PC-9 (cell line): ENCODE measurements at places on chromosomes 12 and 14.

DNA sequence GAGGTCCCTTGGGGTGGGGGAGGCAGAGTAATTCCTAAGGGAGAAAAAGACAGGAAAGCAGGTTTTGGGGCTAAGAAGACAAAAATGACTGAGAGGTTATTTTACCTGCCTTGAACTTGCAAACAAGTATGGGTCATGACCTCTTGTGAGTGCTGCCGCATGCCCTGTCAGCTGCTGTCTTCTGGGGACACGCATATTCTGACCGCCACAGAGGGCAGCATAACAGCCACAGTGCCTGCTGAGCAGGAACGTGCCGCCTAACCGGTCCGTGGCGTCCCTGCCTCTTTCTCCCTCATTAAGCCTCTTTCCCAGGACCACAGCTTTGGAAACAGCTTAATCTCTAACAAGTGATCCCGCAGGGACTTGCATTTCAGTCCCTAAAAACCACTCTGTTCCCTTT is 51.3 kb upstream of the KCNA1 start:
- no peaks in the 10 kb centered on the region for H3K4me1 ChIP-seq
- no peak for DNase-seq
- no peaks in the 10 kb centered on the region for H3K36me3 ChIP-seq
- H3K27me3 ChIP-seq, result peaks cover 95% of the 10 kb centered on the region
- no peak overlapping the region for H3K4me3 ChIP-seq

GRCh38 chr12:58314610-58315009 is 373.2 kb downstream of the ATP23 start:
- H3K36me3 ChIP-seq, result no peaks in the 10 kb centered on the region
- DNase-seq, result no peak
- H3K4me3 ChIP-seq, result no peak overlapping the region

DNA sequence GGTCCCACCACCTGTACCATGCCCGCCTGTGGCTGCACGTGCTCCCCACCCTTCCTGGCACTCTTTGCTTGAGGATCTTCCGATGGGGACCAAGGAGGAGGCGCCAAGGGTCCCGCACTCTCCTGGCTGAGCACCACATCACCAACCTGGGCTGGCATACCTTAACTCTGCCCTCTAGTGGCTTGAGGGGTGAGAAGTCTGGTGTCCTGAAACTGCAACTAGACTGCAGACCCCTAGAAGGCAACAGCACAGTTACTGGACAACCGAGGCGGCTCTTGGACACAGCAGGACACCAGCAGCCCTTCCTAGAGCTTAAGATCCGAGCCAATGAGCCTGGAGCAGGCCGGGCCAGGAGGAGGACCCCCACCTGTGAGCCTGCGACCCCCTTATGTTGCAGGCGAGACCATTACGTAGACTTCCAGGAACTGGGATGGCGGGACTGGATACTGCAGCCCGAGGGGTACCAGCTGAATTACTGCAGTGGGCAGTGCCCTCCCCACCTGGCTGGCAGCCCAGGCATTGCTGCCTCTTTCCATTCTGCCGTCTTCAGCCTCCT is 1.1 kb downstream of the INHBE start:
- peaks cover 48% of the 10 kb centered on the region for H3K4me1 ChIP-seq
- DNase-seq, result no peak
- H3K27ac ChIP-seq, result no peak overlapping the region
- no peaks in the 10 kb centered on the region for H3K36me3 ChIP-seq
- H3K4me3 ChIP-seq, result no peak overlapping the region; the same call in 1 of the 2 replicates
- H3K27me3 ChIP-seq, result peaks cover 12% of the 10 kb centered on the region; the same call in 1 of the 2 replicates

DNA sequence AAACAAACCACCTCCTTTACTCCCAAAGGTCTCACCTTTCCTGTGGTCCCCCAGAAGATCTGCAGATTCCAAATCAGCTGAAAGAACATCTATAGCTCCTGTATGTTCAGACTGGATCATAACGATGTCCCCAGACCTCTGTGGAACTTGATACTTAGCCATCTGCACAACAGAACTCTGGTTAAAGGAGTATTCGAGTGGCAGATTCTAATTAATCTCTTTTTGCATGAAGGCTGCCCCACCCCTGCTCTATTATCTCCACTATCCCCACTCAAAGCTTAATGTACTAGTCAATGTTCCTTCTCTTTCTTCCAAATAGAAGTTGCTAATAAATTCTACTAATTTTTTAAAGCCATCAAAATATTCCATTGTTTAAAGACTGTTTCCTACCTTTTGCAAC is 22.8 kb downstream of the GSTZ1 start:
- H3K27me3 ChIP-seq, result no peaks in the 10 kb centered on the region
- no peaks in the 10 kb centered on the region for H3K36me3 ChIP-seq
- no peaks in the 10 kb centered on the region for H3K4me1 ChIP-seq

DNA sequence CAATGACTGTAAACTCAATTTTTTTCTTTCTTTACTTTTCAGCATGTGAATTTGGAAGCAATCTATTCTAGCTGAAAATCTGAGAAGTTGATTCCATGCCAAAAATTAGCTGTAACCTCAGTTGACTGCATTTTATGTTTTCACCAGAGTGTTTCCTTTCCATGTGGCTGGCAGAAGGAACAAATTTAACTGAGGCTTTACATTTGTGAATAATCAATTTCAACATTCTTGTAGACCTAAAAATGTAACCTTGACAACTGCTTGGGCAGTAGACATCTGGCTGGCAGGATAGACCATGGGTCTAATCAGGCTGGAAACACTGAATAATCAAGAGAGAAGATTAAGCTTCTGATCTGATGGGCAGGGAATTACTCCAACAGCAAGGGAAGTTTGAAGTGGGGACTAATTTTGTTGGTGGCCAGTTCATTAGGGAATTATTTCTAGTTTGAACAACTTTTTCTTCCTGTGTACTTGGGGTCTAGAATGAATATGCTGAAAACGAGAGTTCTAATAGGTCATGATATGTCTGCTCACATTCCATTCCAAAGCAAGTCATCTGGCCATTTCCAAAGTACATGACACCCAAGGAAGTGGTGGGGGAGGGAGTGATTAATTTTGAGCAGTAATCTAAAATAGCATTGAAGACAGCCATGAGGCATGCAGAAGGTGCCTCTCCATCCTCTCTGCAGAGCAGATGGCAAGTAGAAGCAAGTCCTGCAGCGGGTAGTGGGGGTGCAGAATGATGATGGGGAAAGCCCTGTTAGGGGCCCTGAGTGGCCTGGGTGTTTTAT is 68.2 kb downstream of the ATP23 start:
- no peak overlapping the region for H3K27ac ChIP-seq
- no peak for DNase-seq
- H3K4me3 ChIP-seq, result no peak overlapping the region
- no peaks in the 10 kb centered on the region for H3K27me3 ChIP-seq
- H3K36me3 ChIP-seq, result no peaks in the 10 kb centered on the region
- no peaks in the 10 kb centered on the region for H3K4me1 ChIP-seq

GRCh38 chr14:105375635-105376057 is 22.7 kb upstream of the TEX22 start:
- H3K4me1 ChIP-seq, result no peaks in the 10 kb centered on the region
- no peaks in the 10 kb centered on the region for H3K27me3 ChIP-seq
- no peak overlapping the region for H3K27ac ChIP-seq
- DNase-seq, result no peak
- H3K36me3 ChIP-seq, result no peaks in the 10 kb centered on the region

DNA sequence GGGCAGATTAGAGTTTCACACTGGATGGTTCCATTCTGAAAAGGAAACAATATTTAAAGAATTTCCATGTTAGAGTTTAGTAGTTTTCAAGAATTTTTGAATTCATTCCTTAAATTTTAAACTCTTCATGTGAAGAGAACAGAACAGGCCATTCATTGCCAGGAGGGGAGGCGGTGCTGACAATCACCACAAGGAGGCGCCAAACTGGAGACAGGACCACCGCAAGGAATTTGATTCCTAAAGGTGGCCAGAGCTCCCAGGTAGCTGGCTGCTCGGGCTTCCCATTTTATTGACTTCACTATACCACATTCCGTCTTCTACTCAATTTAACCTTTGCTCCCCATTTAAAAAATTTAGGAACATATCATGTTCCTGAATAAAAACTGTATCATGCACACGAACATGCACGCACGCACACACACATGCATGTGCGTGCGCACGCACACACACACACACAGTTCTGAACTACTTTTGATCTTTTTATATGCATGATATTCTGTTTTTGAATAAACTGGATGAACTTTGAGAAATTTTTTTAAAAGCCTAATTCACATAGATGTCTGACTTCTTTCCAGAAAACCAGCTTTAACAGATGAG is 101.2 kb downstream of the NELL2 start:
- no peaks in the 10 kb centered on the region for H3K36me3 ChIP-seq
- no peak for DNase-seq
- H3K4me3 ChIP-seq, result no peak overlapping the region

GRCh38 chr14:29222671-29223268 is 456.2 kb downstream of the FOXG1 start:
- H3K4me1 ChIP-seq, result no peaks in the 10 kb centered on the region
- no peak overlapping the region for H3K4me3 ChIP-seq
- H3K27ac ChIP-seq, result no peak overlapping the region
- H3K36me3 ChIP-seq, result no peaks in the 10 kb centered on the region
- H3K27me3 ChIP-seq, result no peaks in the 10 kb centered on the region

- H3K27me3 ChIP-seq, result 0 out of 2 replicates have a peak, but pooled peaks cover 10% of the 10 kb centered on the region
- H3K4me1 ChIP-seq, result no peaks in the 10 kb centered on the region
- no peaks in the 10 kb centered on the region for H3K36me3 ChIP-seq
- H3K4me3 ChIP-seq, result no peak overlapping the region
- no peak overlapping the region for H3K27ac ChIP-seq
Measured at GRCh38 chr14:89325299-89325883, 91.6 kb downstream of the FOXN3 start.
